Ascending aorta (tissue), 2 donors: ENCODE measurements at places on chromosomes 4 and X.

DNA sequence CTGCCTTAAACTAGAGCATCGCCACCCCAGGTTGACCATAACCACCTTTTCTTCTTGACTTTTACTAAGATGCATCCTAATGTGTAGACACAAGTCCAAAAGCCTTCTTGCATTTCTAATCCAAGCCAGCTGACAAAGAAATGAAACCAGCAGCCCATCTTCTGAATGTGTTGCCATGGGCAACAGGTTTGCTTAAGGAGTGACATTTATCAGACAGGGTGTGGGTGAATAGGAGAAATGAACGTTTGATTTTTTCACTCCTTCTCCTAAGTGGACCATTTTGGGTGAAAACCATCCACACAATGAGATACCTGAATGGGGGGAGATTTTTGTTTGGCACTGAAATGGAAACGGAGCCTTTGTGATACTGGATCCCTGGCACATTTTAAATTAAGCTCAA is 72.7 kb upstream of the C4orf50 start:
- DNase-seq: no peak

DNA sequence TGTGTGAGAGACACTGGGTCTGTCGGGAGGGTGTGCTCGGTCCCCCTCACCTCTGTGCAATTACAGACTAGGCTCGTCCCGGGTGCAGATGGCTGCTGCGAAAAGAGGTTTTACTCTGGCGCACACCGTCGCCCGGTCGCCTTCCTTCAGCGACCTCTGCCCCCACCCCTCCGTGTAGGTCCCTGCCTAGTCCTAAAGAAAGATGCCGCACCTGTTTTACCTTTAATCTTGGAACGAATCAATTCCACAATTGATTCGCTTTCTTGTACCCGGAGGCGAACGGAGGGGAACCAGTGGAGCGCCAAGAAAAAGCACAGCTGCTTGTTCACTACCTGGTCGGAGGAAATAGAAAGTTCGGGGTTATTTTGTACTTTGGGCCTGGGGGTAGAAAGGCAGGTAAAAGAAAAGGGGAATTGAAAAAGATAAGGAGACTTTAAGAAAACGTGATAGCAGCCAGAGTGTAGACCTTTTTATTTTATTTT is 1.2 kb downstream of the NPNT start:
- no peak for DNase-seq

GRCh38 chr4:140499391-140499790 is 1.3 kb upstream of the MGAT4D start:
- DNase-seq: no peak

DNA sequence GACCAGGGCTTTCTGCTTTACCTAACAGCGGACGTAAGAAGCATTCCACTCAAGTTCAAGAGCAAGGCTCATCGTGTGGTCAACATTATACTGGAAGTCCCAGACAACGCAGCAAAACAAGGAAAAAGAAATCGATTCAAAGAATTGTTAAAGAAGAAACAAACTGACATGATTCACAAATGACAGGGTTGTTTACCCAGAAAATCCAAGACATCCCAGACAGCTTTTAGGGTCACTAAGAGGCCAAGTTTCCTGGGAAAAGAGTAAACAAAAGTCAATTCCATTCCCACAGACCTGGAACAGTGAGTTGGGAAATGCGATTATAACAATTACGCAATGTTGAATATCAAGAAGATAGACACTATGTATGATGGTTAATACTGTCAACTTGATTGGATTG is 21.5 kb upstream of the HTRA3 start:
- DNase-seq: no peak

GRCh38 chr4:6262847-6263487 is 6.7 kb upstream of the WFS1 start:
- no peak for DNase-seq

- no peak for DNase-seq
Measured at GRCh38 chr4:174910271-174910670, 7.9 kb upstream of the ADAM29 start.

- DNase-seq: no peak
Measured at GRCh38 chr4:152870606-152871005, 65.5 kb upstream of the FHDC1 start.

DNA sequence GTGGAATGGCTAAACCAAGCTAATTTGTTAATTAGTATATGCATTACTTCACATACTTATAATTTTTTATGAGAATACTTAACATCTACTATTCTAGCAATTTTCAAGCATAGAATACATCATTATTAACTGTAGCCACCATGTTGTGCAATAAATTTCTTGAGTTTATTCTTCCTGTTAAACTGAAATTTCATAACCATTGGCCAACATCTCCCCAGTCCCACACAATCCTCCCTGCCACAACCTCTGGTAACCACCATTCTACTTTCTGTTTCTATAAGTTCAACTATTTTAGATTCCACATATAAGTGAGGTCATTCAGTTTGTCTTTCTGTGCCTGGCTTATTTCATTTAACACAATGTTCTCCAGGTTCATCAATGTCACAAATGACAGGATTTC is 208.5 kb downstream of the PPP4R3C start:
- no peak for DNase-seq

DNA sequence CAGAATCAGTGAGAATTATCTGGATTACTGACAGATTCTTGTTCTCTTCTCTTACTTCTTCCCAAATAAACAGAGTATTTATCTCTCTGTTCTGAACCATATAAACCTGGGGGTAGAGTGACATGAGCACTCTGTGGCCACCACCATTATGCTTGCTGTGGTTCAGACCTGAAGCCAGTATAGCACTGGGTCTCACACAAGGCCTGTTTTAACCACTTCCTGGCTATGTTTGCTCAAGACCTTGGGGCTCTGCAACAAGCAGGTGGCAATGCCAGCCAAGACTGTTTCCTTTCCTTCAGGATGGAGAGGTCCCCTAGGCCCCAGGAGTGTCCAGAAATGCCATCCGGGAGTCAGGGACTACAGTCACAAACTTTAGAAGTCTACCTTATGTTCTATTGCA is 21.7 kb upstream of the HEPH start:
- DNase-seq: no peak

- no peak for DNase-seq
Measured at GRCh38 chrX:154727871-154728270, 23.0 kb downstream of the GAB3 start.

DNA sequence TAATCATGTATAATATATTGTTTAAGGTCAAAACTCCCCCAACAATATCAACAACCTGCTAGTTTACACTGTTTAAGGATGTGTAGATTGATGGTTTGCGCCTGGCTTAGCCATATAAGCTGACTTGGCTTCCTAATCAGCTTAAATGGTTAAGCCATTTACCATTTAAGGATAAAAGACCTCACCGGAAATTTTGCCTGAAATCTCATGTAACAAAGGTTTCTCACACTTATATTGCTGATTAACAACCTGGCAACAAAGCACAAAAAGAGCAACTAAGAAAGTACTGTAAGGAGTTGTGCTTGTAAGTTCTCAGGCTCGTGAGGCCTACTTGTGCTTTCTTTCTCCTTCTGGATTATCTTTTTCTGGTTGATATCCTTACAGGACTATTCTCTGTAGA is 485.2 kb downstream of the GABRG1 start:
- no peak for DNase-seq

GRCh38 chrX:24148535-24149350 is 786 bp upstream of the ZFX start:
- DNase-seq: peak; percentile 69

- DNase-seq: no peak
Measured at GRCh38 chr4:113732-114131, 10.6 kb upstream of the ZNF718 start.

DNA sequence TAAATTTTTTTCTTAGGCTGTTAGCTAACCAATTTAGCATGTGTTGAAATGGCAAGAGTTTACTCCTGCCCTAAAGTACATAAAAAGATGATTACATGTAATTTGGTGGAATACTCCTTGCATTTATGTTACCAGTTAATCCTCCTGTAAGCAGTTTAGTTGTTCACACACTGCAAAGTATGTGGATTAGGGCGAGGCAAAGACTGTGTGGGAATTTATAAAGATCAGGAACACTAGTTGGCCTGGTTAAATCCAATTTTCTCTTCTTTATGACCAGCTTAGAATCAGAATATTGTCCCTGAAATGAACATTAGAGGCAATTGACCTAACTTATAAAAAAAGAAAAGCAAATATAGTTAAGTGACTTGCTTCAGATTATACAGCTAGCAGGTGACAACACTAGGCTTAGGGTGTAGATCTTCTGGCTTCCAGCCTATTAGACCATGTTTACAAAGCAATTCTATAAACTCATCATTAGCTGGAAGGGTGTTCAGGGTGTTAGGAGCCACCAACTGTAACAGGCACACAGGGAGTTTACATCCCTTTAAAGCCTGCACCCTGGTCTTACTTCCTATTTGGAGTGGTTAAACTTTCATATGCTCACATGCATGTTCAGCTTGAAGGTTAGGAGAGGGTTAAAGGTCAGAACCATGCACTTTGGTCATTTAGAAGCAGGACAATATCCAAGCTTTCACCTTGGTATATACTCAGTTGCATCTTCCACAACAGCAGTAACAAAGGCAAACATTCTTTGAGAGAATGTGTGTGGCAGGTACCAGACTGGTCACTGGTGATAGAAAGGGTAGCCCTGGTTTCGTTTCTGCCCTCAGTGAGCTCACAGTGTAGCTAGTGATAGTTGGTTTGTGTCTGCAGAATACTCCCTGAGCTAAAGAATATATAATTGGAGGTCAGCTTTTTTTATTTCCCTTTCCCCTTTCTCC is 72.6 kb downstream of the GC start:
- DNase-seq: no peak
